ENCODE measurements at places on chromosomes 2 and 18.

DNA sequence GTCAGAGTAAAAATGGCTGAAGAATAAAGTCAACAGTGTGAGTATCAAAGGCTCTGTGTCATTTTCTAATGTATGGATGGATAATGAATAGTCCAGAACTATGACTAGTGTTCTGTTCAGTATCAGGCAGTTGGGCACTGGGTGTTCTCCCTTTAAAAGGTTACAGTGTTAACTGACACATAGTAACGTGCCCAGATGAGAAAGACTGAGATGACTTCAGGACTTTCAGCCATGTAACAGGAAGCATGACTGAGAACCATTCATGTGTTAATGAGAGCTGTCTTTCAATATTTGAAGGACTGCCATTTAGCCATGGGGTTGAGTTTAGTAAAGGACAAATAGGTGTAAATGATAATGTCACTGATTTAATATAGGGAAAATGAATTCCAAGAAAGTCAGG lies 187.1 kb downstream of the GULP1 start:
- no peak for DNase-seq

- DNase-seq: no peak
These were observed 734 bp downstream of the KCNG2 start for GRCh38 chr18:79798346-79798998.

DNA sequence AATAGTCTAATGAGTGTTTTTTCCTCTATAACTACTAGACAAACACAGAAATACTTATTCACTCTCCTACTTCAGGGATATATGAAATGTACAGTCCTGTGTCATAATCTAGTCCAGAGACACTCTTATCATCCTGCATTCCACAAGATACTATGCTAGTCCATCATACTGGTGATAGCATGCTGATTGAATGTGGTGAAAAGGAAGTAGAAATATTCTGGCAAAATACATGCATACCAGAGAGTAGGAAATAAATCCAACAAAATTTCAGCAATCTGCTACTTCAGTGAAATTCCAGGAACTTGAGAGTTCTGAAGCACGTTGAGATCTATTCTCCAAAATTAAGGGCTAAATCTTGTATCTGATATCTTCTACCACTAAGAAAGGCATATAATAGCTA lies 353.9 kb downstream of the PID1 start:
- DNase-seq: no peak

DNA sequence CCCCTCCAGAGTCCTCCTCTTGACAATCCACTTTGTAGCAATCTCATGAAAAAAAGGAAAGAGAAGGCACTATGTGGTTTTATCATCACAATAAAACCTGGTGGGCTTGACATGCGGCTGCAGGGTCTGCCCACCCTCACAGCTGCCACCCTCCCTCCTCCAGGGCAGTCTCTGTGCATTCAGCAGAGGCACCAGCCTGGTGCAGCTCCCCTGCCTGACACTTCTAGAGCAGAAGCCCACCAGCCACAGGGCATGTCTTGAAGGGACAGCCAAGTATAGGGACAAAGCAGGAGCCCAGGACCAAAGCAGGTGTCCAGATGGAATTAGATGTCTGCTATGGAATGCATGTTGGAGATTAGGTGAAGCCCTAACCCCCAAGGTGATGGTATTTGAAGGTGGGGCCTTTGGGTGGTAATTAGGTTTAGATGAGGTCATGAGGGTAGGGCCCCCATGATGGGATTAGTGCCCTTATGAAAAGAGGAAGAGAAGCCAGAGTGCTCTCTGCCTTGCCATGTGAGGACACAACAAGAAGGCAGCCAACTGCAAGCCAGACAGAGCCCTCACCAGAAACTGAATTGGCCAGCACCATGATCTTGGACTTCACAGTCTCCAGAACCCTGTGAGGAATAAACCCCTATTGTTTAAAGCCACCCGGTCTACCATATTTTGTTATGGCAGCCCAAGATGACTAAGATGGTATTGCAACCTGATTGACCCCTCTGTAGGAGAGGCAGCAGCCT lies 86.9 kb downstream of the MCFD2 start:
- DNase-seq: no peak

DNA sequence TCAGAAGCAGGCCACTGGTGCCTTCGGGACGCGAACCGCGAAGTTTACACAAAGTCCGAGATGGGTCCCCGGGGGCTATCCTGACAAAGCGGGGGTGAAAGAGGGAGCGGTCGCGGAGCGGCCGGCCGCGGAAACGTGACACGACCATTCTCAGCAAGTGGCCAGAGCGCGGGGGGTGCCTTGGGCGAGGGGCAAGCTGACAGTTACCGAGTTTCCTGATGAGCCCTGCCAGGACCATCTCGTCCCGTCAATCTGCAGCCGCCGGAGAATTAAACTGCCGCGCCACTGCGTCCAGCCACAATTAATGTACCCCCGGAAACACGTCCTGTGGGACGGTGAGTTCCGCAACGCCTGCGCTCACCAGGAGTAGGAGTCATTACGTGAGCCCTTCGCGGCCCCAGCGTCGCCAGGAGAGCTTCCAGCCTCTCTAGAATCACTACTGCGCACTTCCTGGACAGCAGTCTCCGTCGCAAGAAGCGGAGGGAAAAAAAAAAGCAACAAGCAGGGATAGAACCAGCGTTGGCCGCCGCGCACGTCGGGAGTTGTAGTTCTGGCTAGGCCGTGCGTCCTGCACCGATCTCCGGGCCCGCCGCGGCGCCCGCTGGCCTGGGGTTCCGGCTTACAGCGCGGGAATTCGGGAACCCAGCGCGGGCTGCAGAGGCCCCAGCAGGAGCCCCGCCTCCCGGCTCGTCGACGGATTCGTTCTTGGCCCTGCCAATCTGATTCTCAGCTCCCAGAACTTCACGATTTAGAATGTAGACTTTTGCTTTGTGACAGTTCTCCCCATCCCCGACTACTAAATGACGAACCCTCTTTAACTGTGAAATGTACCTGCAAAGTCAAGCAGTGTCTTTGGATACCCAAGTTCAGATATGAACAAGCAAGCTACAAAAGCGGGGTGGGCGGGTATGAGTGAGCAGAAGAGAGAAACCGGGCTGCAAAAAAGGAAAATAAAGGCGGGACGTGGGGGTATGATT lies at the start of gene RTTN:
Gene RTTN (minus strand): TSS at position 267 of the 977 bp plus-strand sequence. CDS start 29 bp downstream, at position 238.
- DNase-seq: peak; percentile 59
